ENCODE measurements at places on chromosomes 1 and 21. TPM values are rescaled to one million over a fixed set of nuclear protein-coding genes. Genes with fewer than 3 reads are reported as not detected.

IL6R gene
- total RNA-seq, result 2.2 TPM

GABRD gene
- total RNA-seq, result not detected

LPAR3 gene
- total RNA-seq, result 2.1 TPM

ZYG11A gene
- total RNA-seq, result 0.24 TPM

DCST1 gene
- not detected for total RNA-seq

SPRR1B gene
- not detected for total RNA-seq

NEK7 gene
- 664 TPM for total RNA-seq

HMGN2 gene
- total RNA-seq, result 514 TPM

DISP1 gene
- 4.2 TPM for total RNA-seq

FAM72B gene
- 2.9 TPM for total RNA-seq

CLDN14 gene
- not detected for total RNA-seq

SNAP47 gene
- 29.9 TPM for total RNA-seq

GRCh38 chr1:236692742-236693141 is 6.4 kb downstream of the ACTN2 start:
- DNase-seq, result no peak

DNA sequence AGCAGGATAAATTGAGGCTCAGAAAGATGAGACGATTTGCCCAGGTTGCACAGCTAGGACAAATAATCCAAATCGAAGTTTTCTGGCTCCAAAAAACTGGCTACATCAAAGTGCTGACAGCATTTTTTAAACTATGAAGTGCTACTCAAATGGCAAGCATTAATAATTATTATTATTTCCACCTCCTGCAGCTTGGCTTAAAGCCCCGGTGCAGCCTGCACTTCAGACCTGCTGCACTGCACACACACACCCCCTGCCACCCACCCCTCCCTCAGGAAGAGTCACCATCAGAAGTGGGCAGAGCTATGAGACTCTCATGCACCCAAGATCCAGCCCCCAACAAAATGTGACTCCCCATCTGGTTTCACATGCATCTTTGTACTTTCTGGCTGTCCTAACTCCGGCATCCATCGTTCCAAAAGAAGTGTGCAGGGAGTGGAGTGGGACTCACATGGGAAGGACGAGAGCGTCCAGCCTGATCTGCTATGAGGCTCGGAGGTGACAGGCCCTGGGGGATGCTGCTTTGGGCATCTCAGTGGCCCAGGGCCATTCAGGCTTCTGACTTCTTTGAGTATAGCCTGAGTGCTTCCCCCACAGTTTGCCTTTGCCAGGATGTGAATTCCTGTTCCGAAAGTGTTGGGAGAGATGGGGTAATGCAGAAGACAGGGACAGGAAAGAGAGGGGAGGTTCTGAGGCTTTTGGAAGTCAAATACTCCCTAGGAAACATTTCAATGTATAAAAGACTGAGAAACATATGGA is 65.0 kb upstream of the FAM20B start:
- DNase-seq, result no peak

GRCh38 chr1:241536304-241536703 is 4.1 kb downstream of the KMO start:
- DNase-seq, result no peak

DNA sequence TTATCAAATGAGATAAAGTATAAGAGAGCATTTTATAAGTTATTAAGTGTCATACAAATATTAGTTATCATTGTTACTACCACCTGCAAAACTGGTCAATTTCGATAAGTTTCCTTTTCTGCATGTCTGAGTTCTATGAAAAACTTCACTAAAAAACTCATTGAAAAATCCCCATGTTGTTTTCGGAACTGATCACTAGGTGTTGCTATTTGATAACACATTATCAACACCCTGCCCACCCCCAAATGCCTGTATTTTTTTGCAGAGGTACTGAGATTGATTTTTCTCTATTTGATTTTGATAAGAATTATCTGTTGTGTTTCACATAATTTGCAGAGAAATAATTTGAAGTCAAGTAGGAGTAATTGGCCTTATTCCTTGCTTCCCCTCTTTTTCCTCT is 22.1 kb upstream of the DISP1 start:
- DNase-seq, result peak; percentile 28

GRCh38 chr1:17739050-17739449 is 16.1 kb upstream of the ACTL8 start:
- no peak for DNase-seq

DNA sequence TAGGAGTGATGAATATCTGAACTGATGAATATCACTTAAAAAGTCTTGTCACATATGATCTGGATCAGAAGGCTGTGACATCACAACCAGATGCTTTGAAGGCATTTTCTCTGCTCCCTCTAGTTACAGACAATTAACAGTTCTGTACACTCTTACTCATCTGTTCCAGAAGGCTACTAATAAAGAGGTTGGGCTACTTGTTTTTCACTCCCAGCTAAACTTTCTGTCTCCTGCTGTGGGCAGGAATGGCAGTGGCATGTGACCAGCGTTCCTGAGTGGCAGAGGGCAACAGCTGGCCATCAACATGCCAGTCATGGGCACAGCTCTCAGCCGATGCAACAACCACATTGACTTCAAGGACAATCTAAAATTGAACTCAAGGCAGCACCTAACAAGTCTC is 66.7 kb downstream of the SLC45A1 start:
- DNase-seq, result no peak

DNA sequence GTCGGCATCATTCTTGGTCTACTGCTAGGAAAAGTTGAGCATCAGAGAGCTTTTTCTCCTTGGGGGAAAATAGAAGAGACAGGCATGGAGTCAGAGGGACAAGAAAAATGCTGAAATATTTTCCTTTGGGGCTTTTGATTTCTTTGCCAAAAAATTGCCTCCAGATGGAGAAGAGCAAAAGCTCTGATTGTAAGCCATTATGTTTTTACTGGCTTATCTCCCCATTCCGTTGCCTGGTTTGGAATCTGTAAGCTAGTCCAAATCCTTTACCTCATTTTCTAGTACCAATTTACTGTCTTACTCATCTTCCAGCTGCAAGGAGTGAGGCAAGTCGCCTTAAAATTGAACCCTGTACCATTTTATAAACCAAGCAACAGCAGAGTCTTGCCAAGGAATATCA is 23.3 kb upstream of the NBL1 start:
- DNase-seq, result peak; percentile 39

GRCh38 chr1:214538496-214538895 is 12.9 kb downstream of the PTPN14 start:
- no peak for DNase-seq

DNA sequence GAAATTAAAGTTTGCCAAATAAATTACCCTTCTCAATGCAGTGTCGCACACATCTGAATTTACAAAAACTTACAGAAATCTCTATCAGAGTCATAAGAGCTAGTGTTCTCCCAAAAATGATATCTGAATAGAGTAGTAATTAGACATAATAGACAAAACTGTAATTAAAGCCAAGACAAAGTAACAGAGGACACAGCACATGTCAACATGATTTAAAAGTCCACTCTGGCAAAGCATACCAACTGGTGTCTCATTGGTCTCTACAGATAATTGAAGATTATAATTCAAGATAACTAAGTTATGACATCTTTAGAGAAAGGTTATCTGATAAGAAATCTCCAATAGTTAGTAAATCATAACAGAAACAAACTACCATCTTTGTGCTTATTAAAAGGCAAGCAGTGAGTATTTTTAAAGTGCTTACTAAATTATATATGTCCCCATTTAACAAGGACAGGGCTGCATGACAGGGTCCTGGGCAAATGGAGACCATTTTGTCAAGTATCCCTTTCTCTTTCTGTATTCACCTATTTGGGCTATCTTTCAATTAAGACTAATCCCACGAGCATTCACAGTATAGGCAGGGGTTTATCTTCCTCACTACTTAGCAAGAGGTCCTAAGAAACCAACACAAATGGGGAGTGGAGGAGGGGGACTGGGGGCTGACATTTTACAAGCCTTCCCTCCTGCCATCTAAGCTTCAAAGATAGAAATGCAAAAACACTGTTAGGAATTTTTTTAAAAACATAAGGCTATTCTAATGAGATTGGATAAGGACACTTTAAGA is 26.0 kb downstream of the PTP4A2 start:
- DNase-seq, result no peak

- peak; percentile 84 for DNase-seq
Observed at GRCh38 chr1:238409191-238409850, 518.6 kb upstream of the ZP4 start.

DNA sequence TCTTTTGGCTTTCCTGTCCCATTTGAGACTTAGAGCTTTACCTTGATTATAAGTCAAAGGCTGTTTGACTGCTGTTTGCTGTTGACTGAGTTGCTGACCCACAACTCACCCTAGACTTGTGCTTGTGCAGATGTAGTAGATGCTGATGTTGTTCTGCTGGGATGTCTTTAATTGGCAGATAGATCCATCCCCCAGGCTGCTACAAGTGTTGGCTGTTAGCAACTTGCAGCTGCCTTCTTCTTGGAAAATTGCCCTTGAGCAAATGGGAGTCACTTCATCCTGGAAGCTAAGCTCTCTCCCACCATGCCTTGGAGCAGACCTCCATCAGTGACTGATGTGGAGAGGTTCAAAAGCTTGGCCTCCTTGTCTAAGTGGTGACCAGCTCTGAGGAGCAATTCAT is 139.3 kb upstream of the KIAA0040 start:
- no peak for DNase-seq

DNA sequence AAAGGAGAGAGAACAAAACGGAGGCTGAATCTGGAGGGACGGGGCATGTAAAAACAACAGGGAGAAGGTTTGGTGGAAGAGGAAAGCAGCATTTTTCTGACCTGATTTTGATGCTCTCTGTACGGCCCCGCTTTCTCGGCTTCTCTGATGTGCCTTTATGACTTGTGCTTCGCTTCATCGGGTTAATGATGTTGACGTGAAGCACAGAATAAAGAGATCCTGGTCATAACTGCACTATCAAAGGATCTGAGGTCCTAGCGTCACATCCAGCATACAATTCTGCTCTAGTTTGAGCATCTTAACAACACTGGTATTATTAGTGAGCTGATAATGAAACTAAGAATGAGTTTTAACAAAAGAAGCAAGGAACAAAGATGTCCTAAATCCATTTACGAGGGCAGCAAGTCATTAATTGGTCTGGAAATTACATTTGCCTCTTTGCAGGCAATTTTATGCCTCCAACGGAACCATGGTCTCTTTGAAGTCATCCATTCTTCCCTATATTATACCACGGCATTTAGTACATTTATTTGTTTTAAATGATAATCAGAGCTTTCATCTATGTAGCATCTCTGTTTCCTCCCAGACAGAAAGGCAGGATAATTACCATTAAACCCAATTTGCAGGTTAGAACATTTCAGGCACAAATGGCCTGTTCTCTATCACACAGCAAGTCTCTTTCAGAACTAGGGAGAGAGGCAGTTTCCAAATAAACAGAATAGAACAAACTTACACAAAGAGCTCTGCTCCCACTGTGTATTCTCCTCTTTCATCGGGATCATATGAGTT is 45.3 kb upstream of the B3GALNT2 start:
- DNase-seq, result no peak

DNA sequence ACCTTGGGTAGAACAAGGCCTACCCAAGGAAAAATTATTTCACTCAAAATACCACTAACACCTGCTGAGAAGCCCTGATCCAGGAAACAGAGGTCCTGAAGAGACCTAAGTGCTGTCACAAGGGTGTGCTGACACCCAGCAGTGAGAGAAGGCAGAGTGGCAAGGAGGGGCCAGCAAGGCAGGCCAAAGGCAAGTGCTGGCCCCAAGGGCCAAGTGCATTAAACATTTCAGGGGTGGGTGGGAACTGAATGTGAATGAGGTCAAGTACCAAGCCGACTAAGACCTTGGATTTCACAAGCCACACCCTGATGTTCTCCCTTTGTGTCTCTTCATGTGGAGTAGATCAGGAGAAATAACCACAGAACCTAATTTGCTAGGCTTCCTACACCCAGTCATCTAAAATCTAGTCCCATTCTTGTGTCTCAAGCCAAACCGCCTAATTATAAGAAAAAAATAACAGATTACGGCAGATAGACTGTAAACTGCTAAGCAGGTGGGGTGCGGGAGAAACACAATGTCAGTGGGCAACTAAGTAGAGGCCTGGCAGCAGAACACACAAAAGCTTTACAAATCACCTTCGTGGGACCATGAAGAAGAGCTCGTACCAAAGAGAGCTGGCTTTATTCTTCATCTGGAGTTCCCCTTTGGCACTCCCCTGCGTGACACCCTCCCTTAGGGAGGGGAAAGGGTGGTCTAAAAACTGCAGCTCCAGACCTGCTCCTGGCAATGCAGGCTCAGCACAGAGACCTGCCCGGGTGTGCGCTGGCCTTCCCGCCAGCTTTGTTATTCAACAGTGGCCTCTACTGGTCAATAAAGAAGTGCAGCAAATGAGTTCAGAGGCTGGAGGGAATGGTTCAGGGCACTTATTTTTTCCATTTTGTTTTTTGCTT is 8.7 kb downstream of the UBE2G2 start:
- peak; percentile 42 for DNase-seq

- DNase-seq, result no peak
Observed at GRCh38 chr1:160836981-160837557, 25.6 kb downstream of the CD244 start.

DNA sequence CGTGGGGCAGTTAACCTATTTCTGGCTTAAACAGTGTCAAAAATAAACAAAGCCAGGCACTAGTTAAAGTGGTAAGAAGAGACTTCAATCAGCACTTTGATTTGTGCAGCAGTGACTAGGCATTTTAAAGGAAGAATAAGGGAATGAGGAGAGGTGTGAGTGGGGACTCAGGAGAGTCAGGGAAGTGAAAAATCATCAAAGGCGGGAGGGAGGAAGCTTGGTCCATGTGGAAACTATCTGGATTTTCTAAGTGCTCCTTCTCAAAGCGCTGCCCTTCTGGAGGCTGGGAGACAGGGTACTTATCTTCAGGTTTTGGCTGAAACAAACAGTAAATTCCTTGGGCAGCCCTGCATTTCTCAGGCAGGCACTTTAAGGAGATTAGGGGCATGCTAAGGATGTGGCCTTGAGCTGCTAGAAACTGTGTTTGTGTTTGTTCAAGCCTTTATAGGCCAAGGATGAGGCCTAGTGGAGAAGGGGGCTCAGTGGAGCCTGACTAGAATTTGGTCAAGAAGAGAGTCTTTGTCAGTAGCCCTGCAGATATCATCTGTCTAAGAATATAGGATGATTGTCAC is 486.5 kb downstream of the SIPA1L2 start:
- no peak for DNase-seq

GRCh38 chr1:161999301-162000052 is 24.2 kb downstream of the OLFML2B start:
- DNase-seq, result no peak

Data from HFFc6 (cell line).